ENCODE measurements at places on chromosomes 16 and 17.

- no peak for DNase-seq
Observed at GRCh38 chr17:42543190-42544079, 7.4 kb downstream of the NAGLU start.

DNA sequence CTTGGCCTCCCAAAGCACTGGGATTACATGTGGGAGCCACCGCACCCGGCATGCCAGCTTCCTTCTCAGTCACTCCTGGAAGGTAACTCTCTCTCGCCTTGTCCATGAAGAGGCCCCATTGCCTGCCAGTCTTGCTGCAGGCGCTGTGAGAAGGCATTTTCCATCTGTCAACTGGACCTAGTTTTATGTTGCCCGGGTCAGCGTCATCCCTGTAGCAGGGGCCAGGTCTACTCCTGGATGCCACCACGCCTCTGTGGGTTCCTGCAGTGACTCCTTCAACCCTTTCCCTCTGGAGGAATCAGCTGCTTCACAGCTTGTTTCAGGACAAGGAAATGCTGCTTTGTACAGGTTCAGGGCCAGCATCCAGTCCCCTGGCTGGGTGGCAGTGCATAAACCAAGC, 2.6 kb upstream of the NLRC3 start:
- no peak for DNase-seq

GRCh38 chr16:4801962-4802658, at the start of gene ROGDI:
ROGDI (minus strand) TSS chr16:4802633; CDS start chr16:4802571, 62 bp downstream.
- DNase-seq = peak; percentile 41

DNA sequence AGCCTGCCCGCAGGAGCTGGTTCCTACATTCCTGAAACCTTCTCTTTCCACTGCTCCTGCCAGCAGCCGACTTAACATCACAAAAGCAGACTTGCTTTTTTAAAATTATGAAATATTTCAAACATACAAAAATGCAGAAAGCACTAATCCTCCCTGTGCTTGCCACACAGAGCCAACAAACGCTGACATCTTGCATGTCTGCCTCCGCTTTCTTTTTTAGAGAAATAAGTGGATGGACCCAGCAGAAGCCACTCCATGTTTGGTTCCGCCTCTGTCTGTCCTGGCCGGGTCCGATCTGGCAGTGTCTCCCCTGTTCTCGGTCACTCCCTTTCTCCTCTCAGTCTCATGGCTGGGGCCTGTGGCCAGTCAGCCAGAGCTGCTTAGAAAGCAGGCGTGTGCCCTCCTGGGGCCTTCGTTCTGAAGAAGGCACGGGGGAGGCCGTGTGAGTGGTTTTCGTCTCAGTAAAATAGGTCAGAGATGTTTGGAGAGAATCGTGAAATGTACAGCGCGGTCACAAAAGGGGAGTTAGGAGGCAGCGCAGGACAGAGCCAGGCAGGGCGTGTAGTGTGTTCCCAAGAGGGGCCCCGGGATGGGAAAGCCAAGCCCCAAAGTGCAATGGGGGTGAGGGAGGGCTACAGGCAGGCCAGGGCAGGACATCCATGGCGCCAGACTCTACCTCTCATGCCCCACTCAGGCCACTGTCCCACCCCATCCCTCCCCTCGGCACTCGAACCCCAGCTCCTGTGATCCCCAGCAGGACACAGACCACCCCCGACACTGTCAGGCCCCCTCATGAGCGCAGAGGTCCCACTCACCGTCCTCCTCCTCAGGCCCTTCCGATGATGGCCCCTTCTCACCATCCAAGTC, 23.2 kb downstream of the MXRA7 start:
- DNase-seq = no peak

GRCh38 chr17:40961591-40961990, 5.2 kb downstream of the KRT39 start:
- DNase-seq = no peak

DNA sequence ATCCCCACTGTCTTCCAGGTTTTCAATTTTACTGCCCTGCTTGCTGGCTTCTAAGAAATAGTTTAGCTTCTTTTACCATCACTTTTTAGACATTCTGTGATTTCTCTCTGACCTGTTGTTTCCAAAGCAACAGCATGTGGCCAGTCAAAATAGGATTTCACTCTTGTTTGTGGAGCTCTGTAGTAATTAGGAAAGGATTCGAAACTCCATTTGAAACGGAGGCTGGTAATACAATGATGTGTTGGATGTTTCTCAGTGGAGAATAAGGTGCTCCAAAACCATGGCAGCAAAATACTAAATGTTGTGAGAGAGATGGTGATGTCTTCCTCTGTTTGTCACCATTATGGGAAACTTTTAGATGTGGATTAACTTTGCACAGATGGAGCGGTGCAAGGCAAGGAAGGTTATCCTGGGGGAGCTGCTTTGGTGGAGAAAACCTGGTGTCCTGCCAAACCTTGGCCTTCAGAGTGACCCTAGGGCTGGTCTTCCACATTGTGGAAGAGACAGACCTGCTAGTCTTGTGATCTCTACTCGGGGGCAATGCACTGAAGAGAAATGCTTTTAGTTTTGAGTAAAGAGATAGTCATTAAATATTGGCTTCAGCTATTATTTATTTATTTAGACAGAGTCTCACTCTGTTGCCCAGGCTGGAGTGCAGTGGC, 79.4 kb downstream of the PRKCA start:
- no peak for DNase-seq

DNA sequence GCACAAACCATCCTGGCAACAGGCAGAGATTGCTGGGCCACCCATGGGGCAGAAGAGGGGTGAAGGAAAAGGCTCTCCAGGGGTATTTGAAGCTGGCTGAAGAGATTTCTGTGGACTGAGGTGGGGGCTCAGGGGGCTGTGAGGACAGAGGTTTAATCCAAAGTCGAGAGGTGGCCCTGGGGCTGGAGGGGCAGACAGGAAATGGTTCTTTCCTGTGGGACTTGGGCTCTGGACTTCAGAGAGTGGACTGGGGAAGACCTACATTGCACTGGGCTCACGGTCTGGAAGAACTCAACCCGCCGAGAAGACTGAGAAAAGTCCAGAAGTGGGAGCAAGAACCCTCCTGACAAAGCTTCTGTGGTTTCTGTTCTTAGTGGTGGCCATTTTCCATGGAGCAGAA, 2.9 kb downstream of the CCDC42 start:
- no peak for DNase-seq

Data from stimulated activated CD4-positive, alpha-beta T cell treated with anti-CD3 and anti-CD28 coated beads, Interleukin-15, amount 100 ng/mL, for 48 hours (primary cell).